Activated CD4-positive, alpha-beta T cell treated with anti-CD3 and anti-CD28 coated beads for 36 hours (primary cell): ENCODE measurements at places on chromosomes 7 and 10.

GRCh38 chr7:133489906-133490305 is 237.0 kb downstream of the EXOC4 start:
- no peak for DNase-seq

GRCh38 chr7:125551008-125551407 is 621.4 kb upstream of the POT1 start:
- no peak for DNase-seq

GRCh38 chr10:61285749-61286148 is 167.4 kb downstream of the TMEM26 start:
- no peak for DNase-seq

- DNase-seq: peak; percentile 18
These were observed 32.6 kb downstream of the LHPP start for GRCh38 chr10:124494046-124494807.
